ENCODE measurements at places on chromosomes 4 and X. TPM values are rescaled to one million over a fixed set of nuclear protein-coding genes. Genes with fewer than 3 reads are reported as not detected.

DNA sequence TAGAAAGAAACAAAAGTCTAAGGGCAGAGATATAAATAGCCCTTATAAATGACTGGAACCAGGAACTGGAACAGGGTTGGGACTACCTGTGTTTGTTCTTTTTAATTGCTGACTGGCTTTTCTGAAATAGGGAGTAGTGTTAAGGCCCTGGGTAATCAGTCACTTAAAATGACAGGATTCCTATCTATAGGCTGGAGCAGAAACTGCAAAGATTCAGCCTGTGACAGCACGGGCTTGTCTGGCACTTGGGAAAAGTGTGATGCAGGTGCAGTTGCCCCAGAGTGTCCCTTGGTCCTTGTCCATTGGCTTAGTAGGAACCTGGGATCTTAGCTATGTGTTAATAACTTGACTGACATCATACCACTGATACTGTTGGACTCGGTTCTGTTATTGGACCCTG is 14.7 kb upstream of the PLAC8 start:
- no peak for DNase-seq

DNA sequence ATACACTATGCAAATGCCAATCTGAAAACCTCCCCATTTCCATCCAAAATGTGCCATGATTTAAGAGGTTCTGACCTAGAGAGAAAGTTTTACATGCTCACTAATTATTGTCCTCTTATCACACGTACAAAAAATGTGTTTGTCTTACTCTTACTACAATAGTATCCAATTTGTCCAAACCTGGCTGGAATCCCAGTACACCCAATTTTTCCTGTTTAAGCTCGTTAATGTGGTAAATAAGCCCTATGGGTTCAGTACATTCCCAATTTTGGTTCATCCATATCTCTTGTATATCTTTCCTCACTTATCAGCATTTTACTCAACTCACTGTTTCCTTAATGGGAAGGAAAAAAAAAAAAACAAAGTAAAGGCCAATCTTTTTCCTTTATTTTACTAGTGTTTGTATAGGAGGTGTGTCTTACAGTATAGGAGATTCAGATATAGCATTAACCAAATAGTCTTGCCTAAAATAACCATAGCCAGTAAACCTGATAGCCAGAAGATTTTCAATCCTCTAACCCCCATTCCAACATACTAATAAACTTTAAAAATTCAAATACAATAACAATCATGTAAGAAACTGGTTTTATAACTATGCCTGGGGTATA is 109.8 kb downstream of the PARM1 start:
- no peak for DNase-seq

DNA sequence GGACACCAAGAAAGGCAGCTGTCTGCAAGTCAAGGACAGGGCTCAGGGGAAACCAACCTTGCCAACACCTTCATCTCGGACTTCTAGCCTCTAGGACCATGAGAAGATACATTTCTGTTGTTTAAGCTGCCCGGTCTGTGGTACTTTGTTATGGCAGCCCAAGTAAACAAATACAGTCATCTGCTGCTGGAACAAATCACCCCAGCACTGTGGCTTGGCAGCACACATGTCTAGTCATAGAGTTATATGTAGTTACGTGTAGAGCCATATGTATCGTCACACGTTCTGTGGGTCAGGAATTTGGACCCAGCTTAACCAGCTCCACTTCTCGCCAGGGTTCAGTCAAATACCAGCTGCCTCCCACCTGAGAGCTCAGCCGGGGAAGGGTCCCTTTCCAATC is 2.5 kb downstream of the HTT-AS start:
- no peak for DNase-seq

DNA sequence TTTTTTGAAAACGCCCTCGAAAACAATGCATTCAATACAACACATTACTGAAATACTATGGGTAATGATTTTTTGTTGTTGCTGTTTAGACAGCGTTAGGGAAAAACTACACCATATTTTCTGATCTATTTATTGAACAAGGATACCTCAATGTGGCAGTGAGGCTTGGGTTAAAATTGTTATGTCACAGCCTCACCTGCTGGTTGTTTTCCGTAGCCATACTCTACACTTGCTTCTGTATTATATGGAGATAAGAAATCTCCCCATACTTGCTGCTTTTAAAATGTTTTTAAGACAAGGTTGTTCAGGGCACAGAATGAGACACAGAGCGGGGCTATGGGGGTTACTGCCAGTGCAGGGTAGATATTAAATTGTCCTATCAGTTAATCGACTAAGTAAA is 221.6 kb upstream of the FTHL17 start:
- DNase-seq = no peak

GRCh38 chr4:76781698-76782595 is 116.0 kb downstream of the SOWAHB start:
- DNase-seq = no peak

- no peak for DNase-seq
Observed at GRCh38 chr4:172666711-172667368, 501.8 kb upstream of the GALNT7 start.

DNA sequence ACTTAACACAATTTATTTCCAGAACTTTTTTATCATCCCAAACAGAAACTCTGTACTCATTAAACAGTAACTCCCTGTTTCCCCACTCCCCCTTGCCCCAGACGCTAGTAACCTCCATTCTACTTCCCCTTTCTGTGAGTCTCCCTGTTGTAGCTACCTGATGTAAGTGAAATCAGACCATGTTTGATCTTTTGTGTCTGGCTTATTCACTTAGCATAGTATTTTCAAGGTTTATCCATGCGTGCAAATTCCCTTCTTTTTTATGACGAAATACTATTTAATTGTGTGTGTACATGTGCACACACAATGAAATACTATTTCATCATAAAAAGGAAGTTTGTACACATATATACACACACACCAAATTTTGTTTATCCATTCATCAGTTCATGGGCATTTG is 5.2 kb downstream of the PKD2 start:
- no peak for DNase-seq

GRCh38 chr4:48340276-48340964 is 909 bp upstream of the SLAIN2 start:
- peak; percentile 39 for DNase-seq

DNA sequence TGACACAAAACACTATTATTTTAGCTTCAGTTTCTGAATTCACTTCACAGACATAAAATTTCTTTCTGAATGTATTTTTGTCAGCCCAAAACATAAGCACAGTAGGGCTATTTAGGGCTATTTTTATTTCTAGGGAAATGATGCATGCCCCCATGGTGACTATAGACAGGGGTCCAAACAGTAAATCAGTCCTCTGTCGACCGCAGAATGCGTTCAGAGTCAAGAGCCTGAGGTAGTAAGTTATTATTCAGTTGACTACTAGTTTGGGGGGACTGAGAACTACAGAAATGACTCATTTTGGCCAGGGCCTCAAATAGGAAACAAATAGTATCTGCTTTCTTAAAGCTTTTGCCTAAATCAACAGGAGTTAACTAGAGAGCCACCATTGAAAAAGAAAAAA is 414.4 kb downstream of the AFF2 start:
- DNase-seq = no peak

DNA sequence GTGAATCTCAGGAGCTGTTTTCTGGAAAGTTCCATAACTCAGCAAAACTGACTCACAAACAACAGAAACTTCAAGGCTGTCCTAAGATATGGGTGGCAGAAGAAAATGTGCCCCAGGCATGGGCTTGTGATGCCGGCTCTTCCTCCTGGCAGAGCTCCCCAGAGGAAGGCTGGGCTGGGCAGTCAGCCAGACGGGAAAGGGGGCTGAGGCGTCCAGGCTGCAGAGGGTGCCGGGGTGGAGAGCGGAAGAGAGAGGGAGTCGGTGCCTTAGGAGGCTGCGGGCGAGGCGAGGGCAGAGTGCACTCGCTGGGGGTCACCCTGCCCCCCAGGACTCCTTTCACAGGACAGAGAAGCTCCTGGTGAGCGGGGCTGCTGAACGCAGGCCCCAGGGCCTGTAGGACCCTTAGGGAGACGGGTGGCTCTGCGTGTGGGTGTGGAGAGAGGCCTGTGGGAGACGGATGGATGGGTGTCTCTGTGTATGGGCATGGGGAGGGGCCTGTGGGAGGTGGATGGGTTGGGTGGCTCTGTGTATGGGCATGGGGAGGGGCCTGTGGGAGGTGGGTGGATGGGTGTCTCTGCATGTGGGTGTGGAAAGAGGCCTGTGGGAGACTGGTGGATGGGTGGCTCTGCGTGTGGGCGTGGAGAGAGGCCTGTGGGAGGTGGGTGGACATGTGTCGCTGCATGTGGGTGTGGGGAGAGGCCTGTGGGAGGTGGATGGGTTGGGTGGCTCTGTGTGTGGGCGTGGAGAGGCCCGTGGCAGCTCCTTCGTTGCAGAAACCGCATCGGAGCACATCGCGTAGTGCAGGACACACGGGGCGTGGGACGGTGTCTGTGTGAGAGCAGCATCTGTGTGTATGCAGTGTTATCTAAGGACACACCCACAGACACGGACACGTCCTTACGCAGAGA is 15.9 kb downstream of the PCGF3 start:
- DNase-seq = peak; percentile 62

- no peak for DNase-seq
Observed at GRCh38 chrX:34810916-34811315, 131.7 kb upstream of the FAM47B start.

DNA sequence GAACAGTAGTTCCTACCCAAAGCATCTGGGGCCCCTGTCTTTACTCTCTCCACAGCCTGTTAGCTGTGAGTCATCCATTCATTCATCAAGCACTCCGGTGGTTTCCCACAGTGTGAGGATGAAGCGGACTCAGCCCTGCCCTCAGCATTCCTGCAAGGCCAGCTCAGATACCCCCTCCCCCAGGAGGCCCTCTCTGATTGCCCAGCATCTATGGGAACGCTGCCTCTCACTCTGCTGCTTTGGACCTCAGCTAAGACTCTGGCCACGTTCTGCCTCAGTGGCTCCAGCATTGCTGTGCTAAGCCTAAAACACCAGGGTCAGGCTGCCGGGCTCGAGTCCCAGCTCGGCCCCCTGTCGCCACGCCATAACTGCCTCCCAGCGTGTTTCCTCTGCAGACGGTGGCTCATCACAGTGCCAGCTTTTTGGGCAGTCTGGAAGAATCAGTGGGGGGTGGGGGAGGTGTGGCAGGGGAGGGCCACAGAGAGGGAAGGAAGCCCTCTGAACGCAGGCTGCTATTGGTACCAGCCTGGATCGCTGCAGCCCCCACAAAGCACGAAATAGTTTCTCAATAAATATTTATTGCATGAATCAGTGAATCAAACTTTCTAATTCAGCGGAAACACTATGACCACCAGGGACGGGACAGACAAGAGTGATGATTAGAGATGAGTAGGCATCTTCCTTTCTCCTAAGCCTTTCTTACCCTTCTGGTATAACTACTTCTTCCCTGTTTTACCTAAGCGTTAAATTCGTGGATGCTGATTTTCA is 74.4 kb downstream of the SORCS2 start:
- no peak for DNase-seq

DNA sequence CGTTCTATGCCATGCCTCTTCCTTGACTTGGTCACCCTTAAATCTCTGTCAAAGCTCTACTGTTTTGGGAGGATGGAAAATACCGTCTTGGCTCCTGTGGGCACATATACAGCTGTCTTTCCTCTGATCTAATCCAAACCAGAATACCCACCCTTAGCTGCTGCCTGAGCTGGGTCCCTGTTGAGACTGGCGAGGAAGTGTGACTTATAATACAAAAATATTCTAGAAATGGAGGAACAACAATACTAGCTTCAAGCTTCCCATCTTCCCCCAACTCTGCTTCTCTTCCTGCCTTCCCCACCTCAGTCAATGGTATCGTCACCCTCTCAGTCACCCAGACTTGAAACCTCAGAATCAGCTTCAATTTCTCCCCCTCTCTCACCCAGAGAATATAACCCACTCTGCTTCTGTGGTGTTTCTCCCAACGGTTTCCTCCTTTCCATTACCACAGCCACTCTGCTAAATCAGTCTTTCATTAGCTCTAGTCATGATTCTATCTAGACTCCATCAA is 599 bp upstream of the IL2RG start:
- no peak for DNase-seq

DNA sequence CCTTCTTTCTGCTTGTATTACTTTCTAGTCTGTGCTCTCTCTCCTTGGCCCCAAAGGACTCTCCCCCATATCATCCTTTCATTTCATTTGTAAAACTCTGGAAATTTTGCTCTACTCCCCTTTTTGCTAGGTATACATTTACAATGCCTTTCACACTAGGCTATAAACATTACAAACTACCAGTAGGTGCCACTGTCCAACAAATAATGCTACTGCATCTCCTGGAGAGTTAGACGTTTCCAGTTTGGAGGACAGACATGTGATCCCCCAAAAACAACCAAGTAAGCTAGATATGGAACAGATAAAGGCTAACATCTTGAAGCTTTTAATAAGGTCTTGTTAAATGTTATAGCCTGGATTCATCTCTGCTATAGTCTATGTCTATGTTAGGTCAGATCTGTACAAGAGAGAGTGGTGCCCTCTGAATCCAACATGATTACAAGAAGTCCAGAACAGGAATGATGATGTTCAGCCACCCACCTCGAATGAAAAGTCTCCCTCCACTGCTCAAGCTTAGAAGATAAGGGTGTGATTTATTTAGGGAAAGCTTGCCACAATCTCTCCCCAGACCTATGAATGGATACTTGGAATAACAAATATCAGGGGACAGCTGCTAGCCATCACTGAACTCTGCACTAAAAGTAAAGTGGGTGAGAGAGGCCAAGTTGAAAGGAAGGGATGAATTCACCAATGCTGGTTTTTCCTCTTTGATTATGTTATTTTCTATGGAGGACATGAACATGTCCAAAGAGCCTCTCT is 14.3 kb downstream of the CBR4 start:
- no peak for DNase-seq

- no peak for DNase-seq
Observed at GRCh38 chrX:20980426-20980825, 393.8 kb upstream of the CNKSR2 start.

- DNase-seq = no peak
Observed at GRCh38 chrX:112512509-112512908, 167.2 kb downstream of the LHFPL1 start.

DNA sequence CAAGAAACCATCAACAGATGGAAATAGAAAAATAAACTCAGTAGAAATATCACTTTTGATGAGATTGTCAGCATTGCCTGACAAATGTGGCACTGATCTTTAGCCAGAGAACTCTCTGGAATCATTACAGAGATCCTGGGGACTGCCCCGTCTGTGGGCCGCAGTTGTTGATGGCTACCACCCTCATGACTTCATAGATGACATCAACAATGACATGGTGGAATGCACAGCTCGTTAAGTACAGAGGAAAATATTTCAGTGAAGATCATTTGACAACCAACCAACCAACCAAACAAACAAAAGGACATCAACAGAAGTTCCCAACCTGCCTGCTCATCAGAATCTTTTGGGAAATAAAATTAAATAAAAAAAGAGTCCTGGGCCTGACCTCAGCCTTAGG is 132.6 kb downstream of the UCHL1 start:
- DNase-seq = no peak

The TKTL1 gene
- 18.0 TPM for total RNA-seq

The NR3C2 gene
- total RNA-seq = 22.6 TPM

The NSUN7 gene
- total RNA-seq = 0.40 TPM

The MID1 gene
- 5.9 TPM for total RNA-seq

The ADH1A gene
- total RNA-seq = 0.57 TPM

The CLDN34 gene
- not detected for total RNA-seq

The REELD1 gene
- not detected for total RNA-seq

Data from left ventricle myocardium superior (tissue), 1 donor.